Left ventricle myocardium inferior (tissue), 1 donor: ENCODE measurements at places on chromosomes 6 and 20. TPM values are rescaled to one million over a fixed set of nuclear protein-coding genes. Genes with fewer than 3 reads are reported as not detected.

DNA sequence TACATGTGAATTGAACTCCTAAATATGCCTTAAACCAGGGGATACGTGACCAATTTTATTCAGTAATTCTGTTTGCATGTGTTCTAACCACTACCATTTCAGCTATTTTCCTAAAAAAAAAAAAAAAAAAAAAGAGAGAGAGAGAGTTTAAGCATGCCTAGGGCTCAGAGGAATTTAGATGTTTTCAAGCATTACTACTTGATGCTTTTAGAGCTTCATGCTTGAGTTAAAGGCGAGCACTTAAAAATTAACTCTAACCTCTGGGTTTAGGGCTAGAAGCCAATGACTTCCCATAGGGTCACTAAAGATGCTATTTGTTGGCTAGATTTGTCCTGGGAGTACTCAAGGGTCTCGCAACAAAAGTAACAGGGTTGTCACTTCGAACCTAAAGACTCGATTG is 217.7 kb downstream of the ATXN1 start:
- no peak for DNase-seq

GRCh38 chr6:90296341-90297114 is at the start of gene BACH2:
Gene BACH2 (minus strand): TSS chr6:90296843. CDS start chr6:90008844, 287,999 bp downstream.
- peak; percentile 89 for DNase-seq

PACSIN1 gene
- 15.2 TPM for total RNA-seq

- no peak for DNase-seq
These were observed 38.3 kb downstream of the MAFB start for GRCh38 chr20:40650707-40651106.

PRSS16 gene
- total RNA-seq: 0.49 TPM

DNA sequence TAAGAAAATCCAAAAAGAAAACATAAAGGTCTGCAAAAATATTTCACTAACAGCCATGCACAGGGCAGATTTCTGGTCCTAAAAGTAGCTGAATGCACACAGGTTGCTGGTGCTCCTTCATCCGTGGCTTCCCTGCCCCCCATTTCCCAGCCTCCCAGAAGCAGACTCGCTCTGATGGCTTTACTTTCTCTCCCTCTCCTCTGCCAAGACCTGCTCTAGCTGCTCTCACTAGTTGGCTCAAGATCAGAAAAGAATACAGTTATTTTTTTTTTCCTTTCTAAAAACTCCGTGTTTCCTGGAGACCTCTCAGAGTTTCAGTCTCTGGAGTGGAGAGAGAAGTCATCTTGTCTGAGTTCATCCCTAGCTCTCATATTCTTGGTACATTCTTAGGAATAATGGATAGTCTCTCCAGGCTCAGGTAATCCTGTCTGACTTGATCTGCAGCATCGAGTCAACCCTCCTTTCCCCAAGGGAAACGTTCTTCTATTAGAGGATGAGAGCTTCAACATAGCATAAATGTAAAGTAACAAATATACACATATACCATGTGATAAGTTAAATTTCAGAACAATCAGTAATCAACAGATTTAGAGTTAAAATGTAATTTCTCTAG is 214.2 kb downstream of the TBC1D7 start:
- DNase-seq: no peak

SPATA25 gene
- total RNA-seq: 2.4 TPM
